Left lobe of liver (tissue), 2 donors: ENCODE measurements at places on chromosomes 6 and 20.

GRCh38 chr6:81950877-81951276, 198.4 kb upstream of the TENT5A start:
- DNase-seq, result no peak

- no peak for DNase-seq
Observed at GRCh38 chr6:56091159-56091869, 156.1 kb downstream of the COL21A1 start.

DNA sequence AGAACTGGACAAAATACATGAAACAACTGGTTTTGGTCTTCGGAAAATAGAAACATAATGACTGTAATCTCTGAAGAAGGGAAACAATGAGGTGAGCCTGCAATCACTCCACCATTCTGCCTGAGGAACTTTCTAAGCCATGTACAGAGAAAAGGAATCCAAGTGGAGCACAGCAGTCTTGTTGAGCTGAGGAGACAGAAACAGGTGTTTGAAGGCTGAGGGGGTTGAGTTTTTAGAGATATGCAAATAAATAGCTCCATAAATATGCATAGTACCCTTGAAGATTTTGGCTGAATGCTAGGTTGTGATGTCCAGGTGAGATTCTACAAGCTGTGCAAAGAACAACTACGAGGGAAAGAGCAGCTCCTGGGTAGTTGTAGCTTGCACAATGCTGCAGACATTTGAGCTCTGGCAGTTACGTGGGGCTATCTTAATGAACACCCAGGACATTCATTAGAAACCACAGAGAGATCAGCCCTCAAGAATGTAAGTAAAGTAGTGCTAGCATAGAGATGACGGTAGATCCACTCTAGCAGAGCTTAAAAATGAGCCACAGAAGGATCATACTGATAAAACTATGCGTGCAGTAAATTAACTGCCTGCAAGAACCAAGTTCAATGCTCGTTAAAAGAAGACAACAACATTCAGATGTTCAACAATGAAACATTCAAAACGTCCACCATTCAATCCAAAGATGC, 24.3 kb downstream of the TUBB2B start:
- DNase-seq, result no peak

DNA sequence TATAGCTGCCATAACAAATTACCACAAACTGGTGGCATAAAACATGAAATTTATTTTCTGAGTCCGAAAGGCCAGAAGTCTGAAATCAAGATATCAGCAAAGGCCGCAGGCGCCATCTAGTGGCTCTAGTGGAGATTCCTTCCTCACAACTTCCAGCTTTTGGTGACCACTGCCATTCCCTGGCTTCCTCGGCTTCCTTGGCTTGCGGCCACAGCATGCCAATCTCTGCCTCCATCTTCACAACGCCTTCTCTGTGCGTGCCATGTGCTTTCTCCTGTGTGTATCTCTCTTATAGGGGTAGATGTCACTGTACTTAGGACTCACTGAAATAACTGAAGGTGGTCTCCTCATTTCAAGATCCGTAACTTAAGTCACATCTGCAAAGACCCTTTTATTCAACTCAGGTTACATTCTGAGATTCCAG, 5.4 kb upstream of the PLAGL1 start:
- peak; percentile 69 for DNase-seq
